ENCODE measurements at places on chromosomes 11 and 22. TPM values are rescaled to one million over a fixed set of nuclear protein-coding genes. Genes with fewer than 3 reads are reported as not detected.

DNA sequence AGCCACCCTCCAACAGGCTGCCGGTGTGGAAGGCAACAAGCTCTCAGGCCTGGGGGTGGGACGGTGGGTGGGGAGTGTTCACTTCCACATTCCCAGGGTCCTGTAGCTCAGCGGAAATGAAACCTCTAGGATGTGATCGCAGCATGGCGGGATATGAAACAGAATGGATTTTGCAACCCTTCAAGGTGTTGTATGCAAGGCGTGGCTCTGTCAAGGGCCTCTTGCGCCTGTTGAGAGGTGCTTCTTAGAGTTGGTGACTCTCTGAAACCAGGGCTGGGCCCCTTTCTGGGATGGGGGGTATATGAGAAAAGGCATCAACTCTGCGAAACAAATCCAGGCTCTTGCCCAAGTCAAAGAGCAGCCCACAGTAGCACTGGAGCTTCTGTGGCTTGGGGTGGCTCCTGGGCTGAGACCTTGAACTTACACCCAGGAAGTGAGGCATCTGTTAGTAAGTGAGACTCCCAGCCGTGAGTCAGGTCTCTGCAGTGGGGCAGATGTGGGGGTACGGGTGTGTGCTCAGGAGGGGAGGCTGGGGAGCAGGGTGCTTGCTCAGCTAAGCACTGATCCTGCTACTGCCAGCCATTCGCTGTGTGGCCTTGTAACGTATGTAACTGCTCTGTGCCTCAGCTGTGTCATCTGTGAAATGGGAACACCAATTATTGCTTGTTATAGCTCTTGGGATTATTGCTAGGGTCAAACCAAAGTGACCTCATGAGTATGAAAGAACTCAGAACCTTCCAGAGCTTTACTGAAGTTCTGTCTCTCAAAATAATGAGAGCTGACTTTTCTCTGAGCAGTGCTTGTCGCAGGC lies 28.3 kb downstream of the NECTIN1 start:
- no peaks in the 10 kb centered on the region for H3K36me3 ChIP-seq
- no peak for DNase-seq
- H3K27me3 ChIP-seq: no peaks in the 10 kb centered on the region
- no peak overlapping the region for H3K27ac ChIP-seq
- H3K4me1 ChIP-seq: peaks cover 25% of the 10 kb centered on the region

DNA sequence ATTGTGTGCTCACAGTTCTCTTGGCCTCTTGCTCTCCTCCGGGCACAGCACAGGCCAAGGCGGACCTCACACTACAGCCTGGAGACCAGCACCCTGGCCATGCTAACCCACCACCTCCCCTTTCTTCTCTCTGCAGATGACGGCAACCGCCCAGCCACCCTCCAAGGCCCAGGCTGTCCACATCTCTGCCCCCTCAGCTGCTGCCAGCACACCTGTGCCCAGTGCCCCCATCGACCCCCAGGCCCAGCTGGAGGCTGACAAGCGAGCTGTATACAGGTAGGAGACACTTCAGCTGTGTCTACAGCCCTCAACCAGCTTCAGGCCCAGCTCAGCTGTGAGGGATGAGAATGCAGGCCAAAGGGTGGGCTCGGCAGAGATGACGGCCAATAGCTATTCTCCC lies 128.4 kb downstream of the FEZ1 start:
- H3K4me3 ChIP-seq: no peak overlapping the region
- peaks cover 29% of the 10 kb centered on the region for H3K4me1 ChIP-seq
- no peak for DNase-seq
- H3K36me3 ChIP-seq: no peaks in the 10 kb centered on the region
- H3K27ac ChIP-seq: no peak overlapping the region
- peaks cover 27% of the 10 kb centered on the region for H3K27me3 ChIP-seq

- H3K4me3 ChIP-seq: no peak overlapping the region
- DNase-seq: no peak
- H3K27ac ChIP-seq: no peak overlapping the region
- H3K36me3 ChIP-seq: no peaks in the 10 kb centered on the region
- no peaks in the 10 kb centered on the region for H3K27me3 ChIP-seq
- peaks cover 4% of the 10 kb centered on the region for H3K4me1 ChIP-seq
Measured at GRCh38 chr11:202490-202889, 4.7 kb downstream of the BET1L start.

GRCh38 chr11:94747601-94748041 lies 20.5 kb upstream of the AMOTL1 start:
- H3K27ac ChIP-seq: no peak overlapping the region
- no peaks in the 10 kb centered on the region for H3K36me3 ChIP-seq
- no peak for DNase-seq
- peaks cover 2% of the 10 kb centered on the region for H3K4me1 ChIP-seq
- no peaks in the 10 kb centered on the region for H3K27me3 ChIP-seq

- no peak overlapping the region for H3K27ac ChIP-seq
- H3K4me3 ChIP-seq: no peak overlapping the region
- no peaks in the 10 kb centered on the region for H3K36me3 ChIP-seq
Measured at GRCh38 chr22:33110562-33111163, 52.5 kb upstream of the SYN3 start.

GRCh38 chr22:49995041-49995360 lies 17.6 kb downstream of the IL17REL start:
- no peak overlapping the region for H3K4me3 ChIP-seq
- H3K36me3 ChIP-seq: no peaks in the 10 kb centered on the region
- no peak for DNase-seq
- no peaks in the 10 kb centered on the region for H3K4me1 ChIP-seq
- peaks cover 22% of the 10 kb centered on the region for H3K27me3 ChIP-seq

DNA sequence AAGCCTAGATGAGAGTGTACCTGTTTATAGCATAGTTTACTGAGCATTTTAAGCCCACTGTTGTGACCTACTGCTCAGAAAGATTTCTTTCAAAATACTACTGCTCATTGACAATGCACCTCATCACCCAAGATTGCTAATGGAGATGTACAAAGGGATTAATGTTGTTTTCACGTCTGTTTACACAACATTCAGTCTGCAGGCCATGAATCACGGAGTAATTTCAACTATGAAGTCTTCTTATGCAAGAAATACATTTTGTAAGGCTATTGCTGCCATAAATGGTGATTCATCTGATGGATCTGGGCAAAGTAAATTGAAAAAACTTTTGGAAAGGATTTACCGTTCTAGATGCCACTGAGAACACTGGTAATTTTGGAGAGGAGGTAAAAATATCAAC lies 112.9 kb downstream of the KIF18A start:
- no peak overlapping the region for H3K27ac ChIP-seq
- DNase-seq: no peak
- no peaks in the 10 kb centered on the region for H3K27me3 ChIP-seq
- no peak overlapping the region for H3K4me3 ChIP-seq
- no peaks in the 10 kb centered on the region for H3K4me1 ChIP-seq
- H3K36me3 ChIP-seq: no peaks in the 10 kb centered on the region

- no peaks in the 10 kb centered on the region for H3K27me3 ChIP-seq
- H3K4me3 ChIP-seq: no peak overlapping the region
- no peak overlapping the region for H3K27ac ChIP-seq
- H3K36me3 ChIP-seq: no peaks in the 10 kb centered on the region
Measured at GRCh38 chr11:34332524-34332923, 25.3 kb downstream of the ABTB2 start.

DNA sequence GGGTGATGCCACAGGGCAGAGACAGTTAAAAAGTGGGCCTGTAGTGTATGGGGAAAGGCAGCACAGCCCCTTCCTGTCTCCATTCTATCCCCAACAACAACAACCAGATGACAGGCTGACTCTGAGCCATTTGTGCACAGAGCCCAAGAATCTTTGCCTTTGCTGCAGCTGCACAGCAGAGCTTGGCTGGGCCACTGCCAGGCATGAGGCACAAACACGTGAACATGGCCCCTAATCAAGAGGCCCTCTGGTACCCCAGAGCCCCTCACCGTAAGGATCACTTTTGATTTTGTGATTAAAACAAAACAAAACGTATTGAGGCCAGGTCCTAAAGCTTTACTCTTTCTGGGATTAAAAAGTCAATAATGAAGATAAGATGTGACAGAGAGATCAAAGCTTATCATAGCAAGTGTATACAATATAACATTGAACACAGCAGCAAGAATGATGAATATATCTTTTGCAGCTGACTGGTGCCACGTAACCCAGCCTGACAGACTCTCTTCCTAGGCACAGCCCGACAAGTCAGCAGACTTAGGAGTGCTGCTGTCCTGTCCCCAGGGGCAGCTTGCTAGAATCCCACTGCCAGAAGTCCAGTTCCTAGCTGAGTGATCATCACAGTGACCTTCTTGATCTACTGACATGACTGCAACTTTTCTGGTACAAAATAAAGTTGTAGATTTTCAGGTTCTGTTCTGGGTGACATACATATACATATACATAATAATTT lies 117.8 kb downstream of the SERGEF start:
- no peak for DNase-seq
- H3K4me3 ChIP-seq: no peak overlapping the region
- no peaks in the 10 kb centered on the region for H3K36me3 ChIP-seq
- H3K27me3 ChIP-seq: no peaks in the 10 kb centered on the region

DNA sequence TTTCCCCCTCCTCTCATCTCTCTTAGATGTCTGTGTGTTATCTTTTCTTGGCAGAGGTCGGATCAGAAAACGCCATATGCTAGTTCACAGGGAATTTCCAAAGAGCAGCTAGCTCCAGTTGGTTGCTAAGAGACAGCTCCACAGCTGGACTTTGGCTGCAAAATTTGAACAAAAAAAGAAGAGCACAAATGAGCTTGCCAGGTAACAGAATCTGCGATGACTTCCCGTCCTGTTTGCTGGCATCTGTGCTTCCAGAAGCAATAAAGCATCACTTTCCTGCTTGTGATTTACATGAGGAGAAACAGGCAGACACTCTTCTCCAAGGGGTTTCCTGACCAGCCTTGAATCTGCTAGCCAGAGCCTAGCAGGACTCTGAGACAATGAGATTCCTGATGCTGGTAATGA lies 596.0 kb upstream of the B3GAT1 start:
- no peak overlapping the region for H3K4me3 ChIP-seq
- no peaks in the 10 kb centered on the region for H3K36me3 ChIP-seq
- H3K27me3 ChIP-seq: no peaks in the 10 kb centered on the region
- no peak overlapping the region for H3K27ac ChIP-seq
- peak; percentile 24 for DNase-seq

DNA sequence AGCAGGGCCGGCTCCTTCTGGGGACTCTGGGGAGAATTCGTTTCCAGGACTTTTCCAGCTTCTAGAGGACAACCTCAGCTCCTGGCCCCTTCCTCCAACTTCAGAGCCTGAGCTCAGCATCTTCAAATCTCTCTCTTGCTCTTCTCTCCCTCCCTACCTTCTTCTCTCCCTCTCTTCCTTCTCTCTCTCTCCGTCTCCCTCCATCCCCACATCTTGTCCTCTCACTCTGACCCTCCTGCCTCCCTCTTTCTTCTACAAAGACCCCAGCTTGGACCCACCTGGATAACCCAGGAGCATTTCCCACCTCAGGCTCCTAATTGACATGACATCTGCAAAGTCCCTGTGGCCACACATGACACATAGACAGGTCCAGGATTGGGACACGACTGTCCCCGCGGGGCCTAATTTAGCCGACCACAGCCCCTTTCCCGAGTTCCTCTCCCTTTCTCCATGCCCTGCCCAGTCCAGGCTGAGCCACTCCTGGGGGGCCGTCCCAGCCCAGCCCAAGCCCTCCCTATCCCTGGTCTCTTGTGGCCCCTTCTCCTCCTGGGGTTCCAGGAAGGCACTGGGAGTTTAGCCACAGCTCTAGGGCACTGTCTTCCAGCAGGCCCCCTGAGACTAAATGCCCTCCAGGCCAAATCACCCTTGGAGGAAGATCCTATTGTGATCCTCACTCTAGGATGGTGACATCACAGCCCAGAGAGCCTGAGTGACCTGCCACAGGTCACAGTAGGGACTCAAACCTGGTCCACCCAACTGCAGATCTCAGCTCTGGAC lies 36.9 kb downstream of the IGLL5 start:
- H3K27me3 ChIP-seq: peaks cover 60% of the 10 kb centered on the region
- H3K4me3 ChIP-seq: no peak overlapping the region
- peaks cover 3% of the 10 kb centered on the region for H3K4me1 ChIP-seq
- no peak overlapping the region for H3K27ac ChIP-seq
- DNase-seq: no peak

GRCh38 chr11:109486129-109486528 lies 64.1 kb downstream of the C11orf87 start:
- no peak for DNase-seq
- H3K27me3 ChIP-seq: no peaks in the 10 kb centered on the region
- H3K27ac ChIP-seq: no peak overlapping the region
- no peaks in the 10 kb centered on the region for H3K36me3 ChIP-seq
- H3K4me3 ChIP-seq: no peak overlapping the region
- H3K4me1 ChIP-seq: no peaks in the 10 kb centered on the region

DNA sequence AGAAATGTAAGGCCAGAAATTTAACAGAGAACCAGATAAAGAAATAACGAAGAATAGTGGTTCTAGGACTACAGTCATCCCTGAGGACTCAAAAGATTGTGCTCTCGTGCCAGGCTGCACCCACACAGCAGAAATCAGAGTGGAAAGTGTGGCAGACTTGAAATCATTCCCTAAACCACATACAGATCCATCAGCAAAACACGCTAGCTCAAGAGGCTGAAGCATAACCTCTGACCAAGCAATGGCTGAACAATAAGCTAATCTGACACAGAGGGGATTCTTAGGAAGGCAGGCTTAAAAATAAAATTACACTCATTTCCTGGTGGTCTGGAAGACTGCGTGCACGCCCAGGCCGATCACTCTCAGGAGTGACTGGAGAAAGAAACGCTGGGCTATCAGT lies 19.0 kb downstream of the NCF4 start:
- no peak overlapping the region for H3K27ac ChIP-seq
- no peaks in the 10 kb centered on the region for H3K36me3 ChIP-seq
- DNase-seq: no peak
- H3K4me1 ChIP-seq: no peaks in the 10 kb centered on the region
- H3K4me3 ChIP-seq: no peak overlapping the region

DNA sequence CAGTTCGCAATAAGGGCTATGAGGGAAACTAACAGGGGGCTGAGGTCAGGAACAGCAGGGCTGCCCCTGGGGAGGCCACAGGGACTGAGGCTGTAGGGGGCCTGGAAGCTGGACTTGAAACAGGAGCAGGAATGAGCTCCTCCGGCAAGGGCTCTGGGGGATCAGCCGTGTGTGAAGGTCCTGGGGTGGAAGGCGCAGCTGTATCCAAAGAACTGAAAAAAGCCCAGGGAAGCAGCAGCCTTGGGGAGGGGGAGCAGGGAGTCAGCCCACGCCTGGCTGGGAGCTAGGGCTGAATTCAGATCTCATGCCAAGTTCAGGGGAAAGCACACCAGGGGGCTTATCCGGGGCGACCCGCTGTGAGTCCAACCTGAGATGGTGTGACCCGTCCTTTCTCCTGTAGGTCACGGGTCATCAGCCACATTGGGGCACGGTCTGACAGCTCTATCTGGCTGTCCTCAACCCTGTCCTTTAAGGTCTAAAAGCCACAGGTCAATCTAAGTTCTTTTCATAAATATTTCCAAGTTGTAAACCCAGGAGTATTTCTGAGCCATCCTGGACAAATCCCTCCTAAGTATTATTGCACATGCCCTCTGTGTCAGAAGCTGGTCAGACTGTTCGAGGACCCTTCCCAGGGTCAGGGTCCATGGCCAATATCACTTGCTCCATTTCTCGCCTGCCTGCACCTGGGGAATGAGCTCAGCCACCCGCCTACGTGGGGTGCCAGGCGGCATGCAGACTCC lies 18.0 kb downstream of the TP53AIP1 start:
- no peak for DNase-seq

Gene TRPM5
- total RNA-seq: 0.34 TPM

Gene TMEM25
- 28.2 TPM for total RNA-seq

Gene MAPK1
- total RNA-seq: 61.4 TPM

Gene GRAP2
- not detected for total RNA-seq

Gene YWHAH
- total RNA-seq: 154 TPM

Gene OR4D5
- not detected for total RNA-seq

Gene CHADL
- not detected for total RNA-seq

Measured in neural progenitor cell (in vitro differentiated cells).